ENCODE measurements at places on chromosomes 7 and 10.
A peak's percentile ranks its signal among the peaks of the same experiment; 100 is the strongest.

- DNase-seq: no peak
Measured at GRCh38 chr7:82925331-82925730, 237.4 kb downstream of the PCLO start.

DNA sequence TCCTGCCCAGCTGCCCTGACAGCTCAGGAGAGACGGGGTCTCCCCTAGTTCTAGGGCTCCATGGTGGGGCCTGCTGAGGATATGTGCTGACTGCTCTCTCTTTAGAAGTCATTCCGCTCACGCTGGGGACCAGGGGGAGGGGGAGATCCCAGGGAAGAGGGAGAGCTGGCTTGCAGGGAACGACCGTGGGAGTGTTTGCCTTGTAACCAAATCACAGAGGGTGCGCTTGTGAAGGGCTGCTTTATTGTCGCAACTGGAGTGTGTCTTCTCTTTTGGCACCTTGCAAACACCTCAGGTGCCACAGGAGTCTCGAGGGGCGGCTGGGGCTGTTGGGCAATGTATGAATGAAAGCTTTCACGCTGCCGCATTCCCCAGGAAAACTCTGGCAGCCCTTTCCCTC lies 531.3 kb upstream of the MKI67 start:
- DNase-seq: no peak

- no peak for DNase-seq
Measured at GRCh38 chr10:103166523-103166922, 26.5 kb downstream of the NT5C2 start.

DNA sequence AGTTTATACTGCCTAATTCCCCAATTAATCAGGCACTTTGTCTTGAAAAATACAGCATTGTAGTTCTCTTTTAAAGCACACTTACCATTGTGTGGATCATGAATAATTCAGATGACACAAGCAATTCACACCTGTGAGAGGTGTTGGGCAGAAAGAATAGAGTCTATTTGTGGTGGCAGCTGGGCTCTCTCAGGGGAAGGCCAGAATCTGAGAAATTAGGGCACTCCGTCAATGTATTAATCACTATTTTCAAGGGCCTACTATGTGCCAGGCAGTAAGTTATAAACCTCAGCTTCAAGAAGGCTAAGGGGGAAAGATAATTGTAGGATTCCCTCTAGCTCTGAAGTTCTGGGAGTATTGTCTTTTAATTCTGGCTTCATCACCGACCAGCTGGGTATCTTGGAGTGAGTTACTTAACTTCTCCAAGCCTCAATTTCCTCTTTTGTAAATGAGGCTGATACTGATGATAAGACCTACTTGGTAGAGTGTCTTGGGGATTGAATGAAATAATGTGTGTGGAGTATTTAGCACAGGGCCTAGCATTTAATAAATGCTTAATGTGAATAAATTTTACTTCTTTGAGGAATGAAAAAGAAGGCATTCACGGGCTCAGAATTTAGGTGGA lies 2.5 kb downstream of the CHN2 start:
- DNase-seq: no peak

- no peak for DNase-seq
Measured at GRCh38 chr7:66443946-66444345, 184.7 kb upstream of the KCTD7 start.

DNA sequence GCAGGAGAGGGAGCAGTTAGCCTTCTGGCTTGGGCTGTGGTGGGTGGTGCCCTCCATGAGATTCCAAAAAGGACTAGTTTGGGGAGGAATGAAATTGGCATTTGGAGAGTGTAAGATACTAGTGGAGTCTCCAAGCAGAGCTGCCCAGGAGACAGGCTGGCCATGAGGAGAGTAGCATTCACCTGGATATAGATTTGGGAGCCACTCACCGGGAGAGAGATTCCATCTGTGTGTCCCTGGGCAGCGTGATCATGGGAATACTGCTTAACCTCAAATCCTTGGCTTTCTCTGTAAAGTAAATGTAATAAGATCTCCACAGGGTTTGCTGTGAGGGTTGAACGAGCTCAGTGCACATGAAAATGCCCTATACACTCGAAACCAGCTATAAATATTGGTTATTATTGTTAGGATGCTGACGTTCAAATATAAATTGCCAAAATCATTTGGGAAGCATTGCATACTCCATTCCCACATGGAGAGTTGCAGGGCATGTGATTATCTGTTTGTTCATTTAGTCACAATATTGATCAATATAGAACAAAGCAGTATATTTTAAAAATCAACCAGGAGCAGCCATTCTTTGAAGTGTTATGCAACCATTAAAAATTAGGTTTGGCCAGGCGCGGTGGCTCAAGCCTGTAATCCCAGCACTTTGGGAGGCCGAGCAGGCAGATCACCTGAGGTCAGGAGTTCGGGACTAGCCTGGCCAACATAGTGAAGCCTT lies 143.7 kb downstream of the CUX1 start:
- no peak for DNase-seq

DNA sequence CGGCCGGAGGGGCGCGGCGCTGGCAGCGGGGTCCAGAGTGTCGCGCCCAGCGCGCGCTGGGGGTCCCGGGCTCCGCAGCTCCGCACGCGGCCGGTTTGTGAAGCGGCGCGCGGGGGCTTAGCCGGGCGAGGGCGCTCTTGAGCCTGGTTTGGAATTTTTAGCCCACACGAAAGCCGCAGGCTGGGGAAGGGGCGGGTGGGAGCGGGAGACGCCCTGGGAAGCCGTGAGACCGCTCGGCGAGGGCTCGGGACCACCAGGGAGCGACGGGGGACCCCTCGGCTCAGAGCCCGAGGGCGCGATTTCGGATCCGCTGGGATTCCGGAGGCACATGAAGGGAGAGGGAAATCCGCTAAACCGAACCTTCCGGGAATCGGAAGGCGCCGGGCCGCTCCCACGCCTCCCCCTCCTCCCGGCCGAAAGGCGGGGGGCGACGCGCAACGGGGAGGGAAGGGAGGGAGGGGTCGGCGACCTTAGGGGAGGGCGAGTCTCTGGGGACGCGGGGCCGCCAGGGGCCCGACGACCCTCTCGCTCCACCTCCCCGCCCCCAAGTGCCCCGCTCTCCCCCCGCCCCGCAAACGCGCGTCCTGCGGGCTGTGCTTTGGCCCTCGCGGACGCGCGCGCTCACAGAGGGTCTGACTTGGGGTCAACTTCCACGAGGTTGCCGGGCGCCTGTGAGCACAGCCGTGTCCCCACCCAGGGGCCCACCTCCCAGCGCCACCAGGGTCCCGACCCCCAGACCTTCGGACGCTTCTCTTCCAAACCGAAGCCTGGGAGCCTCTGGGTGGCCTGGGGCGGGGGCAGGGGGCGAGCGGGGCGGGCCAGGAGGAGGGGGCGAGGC lies 5.1 kb upstream of the ELFN1 start:
- peak; percentile 55 for DNase-seq

GRCh38 chr7:132379292-132379691 lies 197.0 kb downstream of the PLXNA4 start:
- DNase-seq: no peak

GRCh38 chr7:130365088-130365487 lies 15.2 kb upstream of the CPA1 start:
- no peak for DNase-seq

DNA sequence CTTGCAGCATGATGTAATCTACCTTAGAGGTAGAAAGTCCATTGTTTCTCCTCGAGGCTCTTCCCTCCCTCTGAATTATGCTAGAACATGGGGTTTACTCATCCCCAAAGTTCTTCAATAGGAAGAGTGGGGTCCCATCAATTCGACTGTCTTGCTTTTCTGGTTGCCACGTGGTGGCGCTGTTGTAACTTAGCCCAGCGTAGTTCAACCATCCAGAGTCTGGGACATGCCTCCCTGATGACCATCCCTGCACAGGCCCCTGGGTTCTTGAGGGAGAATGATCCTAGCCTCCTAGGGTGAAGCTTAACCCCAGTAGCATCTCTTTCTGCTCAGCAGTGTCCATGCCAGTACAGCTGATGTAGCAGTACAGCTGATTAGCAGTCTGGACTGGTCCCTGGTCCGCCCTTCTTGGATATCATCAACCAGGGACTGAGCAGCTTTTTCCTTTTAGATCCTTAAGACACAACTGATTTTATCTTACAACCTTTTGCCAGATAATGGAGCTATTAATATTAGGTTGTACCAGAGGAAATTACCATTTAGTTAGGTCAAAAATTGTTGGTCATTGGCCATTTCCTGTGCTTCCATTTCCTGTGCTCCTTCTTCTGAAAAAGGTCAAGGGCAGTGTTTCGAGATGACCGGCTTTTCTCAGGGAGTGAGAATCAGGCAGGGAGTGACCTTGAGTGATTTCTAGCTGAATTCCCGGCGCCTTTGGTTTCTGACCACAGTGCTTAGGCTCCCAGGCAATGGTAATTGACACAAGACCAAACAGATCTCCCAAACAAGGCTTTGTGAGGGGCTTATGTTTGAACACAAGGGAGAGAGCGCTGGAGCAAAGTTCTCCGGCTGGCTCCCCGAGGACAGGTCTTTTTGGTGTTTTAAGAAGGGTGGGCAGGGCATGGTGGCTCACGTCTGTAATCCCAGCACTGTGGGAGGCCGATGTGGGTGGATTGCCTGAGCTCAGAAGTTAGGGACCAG lies 65.4 kb downstream of the TACC2 start:
- no peak for DNase-seq

- DNase-seq: no peak
Measured at GRCh38 chr7:115191526-115191925, 269.6 kb downstream of the MDFIC start.

GRCh38 chr10:51072921-51073434 lies 1.3 kb upstream of the PRKG1 start:
- no peak for DNase-seq

GRCh38 chr7:111096997-111097396 lies 6.1 kb downstream of the LRRN3 start:
- DNase-seq: no peak

GRCh38 chr10:61125560-61126170 lies 181.7 kb upstream of the RHOBTB1 start:
- no peak for DNase-seq

GRCh38 chr7:101970801-101971200 lies 153.4 kb downstream of the CUX1 start:
- no peak for DNase-seq

DNA sequence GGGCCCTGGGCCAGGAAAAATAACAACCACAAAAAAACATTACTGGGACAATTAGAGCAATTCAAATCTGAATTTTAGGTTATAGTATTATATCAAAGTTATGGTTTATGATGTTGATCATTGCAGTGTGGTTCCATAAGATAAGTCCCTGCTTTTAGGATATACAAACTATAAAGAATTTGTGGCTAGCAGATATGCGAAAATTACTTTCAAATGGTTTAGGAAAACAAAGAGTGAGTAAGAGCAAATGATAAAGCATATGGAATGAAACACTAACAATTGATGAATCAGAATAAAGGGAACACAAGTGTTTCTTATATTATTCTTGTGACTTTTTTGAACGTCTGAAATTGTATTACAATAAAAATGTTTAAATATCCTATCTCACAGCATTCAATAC lies 64.4 kb upstream of the HECTD2 start:
- no peak for DNase-seq

- no peak for DNase-seq
Measured at GRCh38 chr7:135712182-135712782, 15.7 kb downstream of the SLC13A4 start.

DNA sequence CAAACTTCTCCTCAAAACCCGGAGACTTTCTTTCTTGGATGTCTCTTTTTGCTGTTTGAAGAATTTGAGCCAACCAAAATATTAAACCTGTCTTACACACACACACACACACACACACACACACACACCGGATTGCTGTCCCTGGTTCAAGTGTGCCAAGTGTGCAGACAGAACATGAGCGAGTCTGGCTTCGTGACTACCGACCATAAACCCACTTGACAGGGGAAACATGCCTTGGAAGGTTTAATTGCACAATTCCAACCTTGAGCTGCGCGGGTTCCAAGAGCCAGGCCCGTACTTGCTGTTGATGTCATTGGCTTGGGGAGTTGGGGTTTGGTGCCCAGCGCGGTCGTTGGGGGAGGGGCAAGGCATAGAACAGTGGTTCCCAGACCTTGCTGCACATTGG lies 1.7 kb downstream of the EGFR start:
- no peak for DNase-seq

- no peak for DNase-seq
Measured at GRCh38 chr7:4042402-4043045, 639.6 kb upstream of the FOXK1 start.

GRCh38 chr7:51000956-51001355 lies 218.3 kb upstream of the GRB10 start:
- DNase-seq: no peak

DNA sequence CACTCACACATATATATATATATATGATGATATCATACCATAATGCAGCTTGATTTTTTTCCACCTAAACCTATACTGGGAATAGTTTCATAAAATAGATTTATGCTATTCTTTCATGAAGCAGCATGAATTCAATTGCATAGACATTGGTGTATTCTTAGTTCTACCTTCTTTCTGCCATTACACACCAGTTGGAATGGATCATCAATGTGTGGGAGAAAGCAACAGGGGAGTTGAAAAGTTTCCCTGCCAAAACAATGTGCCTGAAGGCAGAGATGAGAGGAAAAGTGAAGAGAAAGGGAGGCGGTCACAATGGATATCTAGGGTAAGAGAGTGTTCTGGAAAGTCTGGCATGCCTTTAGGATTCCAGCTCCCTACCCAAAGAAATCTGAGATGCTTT lies 25.2 kb upstream of the ACSL5 start:
- DNase-seq: no peak

- no peak for DNase-seq
Measured at GRCh38 chr10:117861329-117861728, 185.4 kb downstream of the RAB11FIP2 start.

DNA sequence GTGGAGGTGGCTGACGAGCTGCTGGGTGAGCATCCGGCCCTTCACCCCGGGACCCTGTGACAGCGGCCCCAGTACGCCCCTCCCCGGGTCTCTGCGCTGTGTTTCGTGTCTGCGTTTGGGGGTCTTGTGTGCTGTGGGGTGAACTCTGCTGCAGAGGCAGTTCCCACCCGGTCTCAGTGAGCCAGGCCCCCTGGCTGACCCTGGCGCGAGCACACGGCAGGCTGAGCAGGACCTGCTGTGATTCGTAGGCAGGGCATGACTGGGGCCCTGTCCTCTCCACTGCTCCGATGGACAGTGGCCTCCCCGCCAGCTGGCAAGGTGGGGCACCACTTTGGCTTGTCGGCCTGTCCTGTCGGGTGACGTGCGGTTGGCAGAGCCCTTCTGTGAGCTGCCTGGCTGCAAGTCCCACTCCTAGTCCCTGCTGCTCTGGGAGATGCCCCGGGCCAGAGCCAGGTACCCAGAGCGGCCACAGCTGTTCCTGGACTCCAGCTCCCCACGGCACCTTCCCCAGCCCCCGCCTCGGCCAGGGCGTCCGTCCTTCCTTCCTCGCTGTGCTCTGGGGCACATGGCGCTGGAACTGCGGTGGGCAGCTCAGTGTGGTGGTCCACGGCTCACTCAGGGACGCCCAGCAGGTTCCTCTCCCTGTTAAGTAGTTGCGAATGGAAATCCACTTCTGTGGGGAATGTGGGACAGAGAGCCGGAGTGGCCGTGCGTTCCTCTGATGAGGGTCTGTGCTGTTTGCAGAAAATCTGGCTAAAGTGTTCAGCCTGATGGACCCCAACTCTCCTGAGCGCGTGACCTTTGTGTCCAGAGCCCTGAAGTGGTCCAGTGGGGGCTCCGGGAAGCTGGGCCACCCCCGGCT lies 10.5 kb downstream of the GET4 start:
- DNase-seq: no peak

- no peak for DNase-seq
Measured at GRCh38 chr7:69781412-69781846, 183.2 kb downstream of the AUTS2 start.

All from head of caudate nucleus (tissue), 42 donors.